Left ventricle myocardium inferior (tissue), 1 donor: ENCODE measurements at places on chromosomes 16 and 17. TPM values are rescaled to one million over a fixed set of nuclear protein-coding genes. Genes with fewer than 3 reads are reported as not detected.

DNA sequence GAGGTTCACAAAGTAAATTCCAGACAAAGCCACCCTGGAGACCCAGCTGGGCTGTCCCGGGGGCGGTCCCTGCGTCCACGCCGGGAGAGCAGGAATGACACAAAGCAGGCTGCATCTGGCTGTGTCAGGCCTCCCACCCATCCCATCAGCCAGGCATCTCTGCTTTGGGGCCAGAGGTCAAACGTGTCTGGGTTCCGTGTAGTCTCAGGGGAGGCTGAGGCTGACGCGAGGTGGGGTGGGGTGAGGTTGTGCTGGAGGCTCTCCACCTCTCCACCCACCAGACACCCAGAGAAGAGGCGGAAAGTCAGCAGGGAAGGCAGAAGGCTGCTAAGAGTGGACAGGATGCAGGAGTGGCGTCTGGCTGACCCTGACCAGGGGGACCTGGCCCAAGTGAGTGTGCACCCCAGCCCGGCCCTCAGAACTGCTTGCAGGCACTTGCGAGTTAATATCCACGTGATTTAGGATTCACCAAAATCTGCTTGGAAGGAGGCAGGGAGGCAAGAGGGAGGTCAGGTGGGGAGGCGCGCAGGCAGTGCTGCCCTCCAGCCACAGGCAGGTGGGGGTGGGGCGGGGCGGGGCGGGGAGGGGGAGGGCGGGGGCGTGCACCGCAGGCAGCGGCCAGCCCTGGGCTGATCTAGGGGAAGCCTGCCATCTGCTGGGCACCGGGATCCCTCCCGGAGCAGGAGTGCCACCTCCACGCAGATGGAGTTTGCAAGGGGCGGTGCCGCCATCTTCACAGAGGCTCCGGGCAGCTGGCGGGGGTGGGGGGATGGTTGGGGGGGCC is 44.3 kb downstream of the TBC1D16 start:
- DNase-seq = peak; percentile 83

GRCh38 chr17:795276-795675 is 13.1 kb downstream of the MRM3 start:
- DNase-seq = no peak

- peak; percentile 72 for DNase-seq
Measured at GRCh38 chr16:49698931-49699840, 156.7 kb downstream of the ZNF423 start.

- no peak for DNase-seq
Measured at GRCh38 chr16:61617219-61617783, 418.9 kb downstream of the CDH8 start.

- DNase-seq = peak; percentile 87
Measured at GRCh38 chr17:7557775-7558543, 591 bp upstream of the TNFSF13 start.

GRCh38 chr16:73756289-73757178 is 540.1 kb upstream of the PSMD7 start:
- no peak for DNase-seq

DNA sequence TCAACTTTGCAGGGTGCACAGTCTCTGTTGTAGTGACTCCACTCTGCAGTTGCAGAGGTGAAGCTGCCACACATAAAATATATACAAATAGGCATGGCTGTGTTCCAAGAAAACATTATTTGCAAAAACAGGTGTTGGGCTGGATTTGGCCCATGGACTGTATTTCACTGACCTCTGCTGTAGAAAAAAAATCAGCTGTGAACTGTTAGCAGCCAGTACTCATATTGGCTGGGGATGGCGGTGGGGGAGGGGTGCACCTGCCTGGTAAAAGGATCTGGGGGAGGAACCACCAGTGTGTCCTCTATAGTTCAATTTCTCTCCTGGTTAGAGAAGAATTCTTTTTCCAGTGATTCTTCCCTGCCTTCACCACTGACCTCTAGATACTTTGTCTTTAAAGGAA is 50.0 kb downstream of the SHISA9 start:
- no peak for DNase-seq

DNA sequence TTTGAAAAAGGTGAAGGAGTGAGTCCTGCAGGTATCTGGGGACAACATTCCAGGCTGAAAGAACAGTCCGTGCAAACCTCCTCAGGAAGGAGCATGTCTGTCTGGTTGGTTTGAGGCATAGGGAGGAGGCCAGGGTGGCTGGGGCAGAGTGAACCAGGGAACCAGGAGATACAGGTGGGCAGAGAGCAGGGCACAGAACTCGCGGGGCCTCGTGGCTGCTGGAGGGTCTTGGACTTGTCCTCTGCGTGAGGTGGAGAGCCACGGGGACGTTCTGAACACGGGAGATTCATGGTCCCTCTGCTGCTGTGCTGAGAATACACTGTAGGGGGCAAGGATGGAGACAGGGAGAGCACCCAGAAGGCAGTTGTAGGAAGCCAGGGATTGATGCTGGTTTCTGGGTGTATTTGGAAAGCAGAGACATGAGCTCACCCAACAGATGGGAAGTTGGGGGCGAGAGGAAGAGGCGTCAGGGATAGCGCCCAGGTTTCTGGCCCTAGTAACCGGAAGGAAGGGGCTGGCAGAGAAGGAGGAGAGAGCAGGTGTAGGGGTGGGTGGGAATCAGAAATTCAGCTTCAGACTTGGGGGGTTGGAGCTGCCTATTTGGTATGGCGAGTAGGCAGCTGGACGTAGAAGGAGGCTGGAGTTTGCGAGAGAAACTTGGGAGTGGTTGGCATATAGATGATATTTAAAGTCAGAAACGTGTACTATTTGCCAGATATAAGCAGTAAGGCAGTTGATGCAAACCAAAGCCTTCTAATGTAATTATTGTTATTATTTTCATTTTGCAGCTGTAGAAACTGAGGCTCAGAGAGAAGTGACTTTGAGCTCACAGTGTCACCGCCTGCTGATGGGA is at the start of gene CCL17:
Gene CCL17 (plus strand): TSS at position 803 of the 853 bp plus-strand sequence. CDS start 9,166 bp downstream, outside the sequence.
- no peak for DNase-seq

DNA sequence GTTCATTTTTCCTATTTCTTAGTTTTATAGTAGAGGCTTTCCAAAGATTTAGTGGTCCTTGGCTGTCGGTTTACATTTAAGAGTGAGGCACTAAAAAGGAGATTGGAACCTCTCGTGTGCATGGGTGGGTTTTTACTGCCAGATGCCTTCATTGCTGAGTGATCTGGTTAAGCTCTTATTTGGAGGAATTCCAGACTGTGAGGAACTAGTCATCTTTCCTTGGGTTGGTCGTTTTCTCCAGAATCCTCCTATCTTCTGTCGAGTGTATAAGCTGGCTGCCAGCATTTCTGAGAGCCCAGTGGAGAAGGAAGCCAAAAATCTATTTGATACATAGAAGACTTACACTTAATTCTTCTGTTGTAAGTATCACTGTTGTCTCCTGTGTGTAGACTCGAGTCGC is 22.6 kb downstream of the IST1 start:
- no peak for DNase-seq

GRCh38 chr16:61382435-61382834 is 653.8 kb downstream of the CDH8 start:
- no peak for DNase-seq

GRCh38 chr16:23609929-23610328 is 13.8 kb upstream of the NDUFAB1 start:
- no peak for DNase-seq

DNA sequence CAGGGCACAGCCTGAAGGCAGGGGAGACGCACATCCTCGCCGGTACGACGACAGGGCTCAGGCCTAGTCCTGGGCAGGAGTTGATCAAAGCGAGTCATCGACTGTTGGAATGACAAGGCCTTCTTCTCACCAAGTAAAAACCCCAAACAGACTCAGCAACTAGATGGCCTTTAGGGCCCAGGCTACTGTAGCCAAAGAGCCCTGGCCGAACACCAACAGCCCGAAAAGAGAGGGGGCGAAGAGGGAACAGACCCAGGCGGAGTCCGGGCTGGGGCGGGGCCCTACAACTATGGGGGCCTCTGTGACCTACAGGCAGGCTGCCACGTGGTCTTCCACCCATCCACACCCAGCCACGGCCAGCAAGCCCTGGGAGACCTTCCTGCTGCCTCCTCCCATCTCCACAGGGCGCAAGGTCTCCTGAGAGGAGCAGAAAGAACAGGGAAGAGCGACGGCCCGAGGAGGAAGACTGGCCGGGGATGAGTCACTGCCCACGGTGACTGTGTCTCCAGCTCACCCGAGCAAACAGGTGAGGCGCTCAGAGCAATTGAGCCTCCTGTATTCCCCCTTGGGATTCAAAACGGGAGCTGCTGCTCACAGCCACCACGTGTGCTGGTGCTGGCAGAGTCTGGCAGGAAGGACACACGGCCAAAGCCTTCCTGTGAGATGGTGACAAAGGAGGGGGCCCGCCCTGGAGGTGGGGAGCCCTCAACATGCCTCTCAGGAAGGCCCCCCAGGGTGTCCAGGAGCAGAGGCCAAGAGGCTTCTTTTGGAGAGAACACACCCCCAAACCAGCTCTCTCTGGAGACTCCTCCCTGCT is 17.7 kb downstream of the SLC16A3 start:
- no peak for DNase-seq

DNA sequence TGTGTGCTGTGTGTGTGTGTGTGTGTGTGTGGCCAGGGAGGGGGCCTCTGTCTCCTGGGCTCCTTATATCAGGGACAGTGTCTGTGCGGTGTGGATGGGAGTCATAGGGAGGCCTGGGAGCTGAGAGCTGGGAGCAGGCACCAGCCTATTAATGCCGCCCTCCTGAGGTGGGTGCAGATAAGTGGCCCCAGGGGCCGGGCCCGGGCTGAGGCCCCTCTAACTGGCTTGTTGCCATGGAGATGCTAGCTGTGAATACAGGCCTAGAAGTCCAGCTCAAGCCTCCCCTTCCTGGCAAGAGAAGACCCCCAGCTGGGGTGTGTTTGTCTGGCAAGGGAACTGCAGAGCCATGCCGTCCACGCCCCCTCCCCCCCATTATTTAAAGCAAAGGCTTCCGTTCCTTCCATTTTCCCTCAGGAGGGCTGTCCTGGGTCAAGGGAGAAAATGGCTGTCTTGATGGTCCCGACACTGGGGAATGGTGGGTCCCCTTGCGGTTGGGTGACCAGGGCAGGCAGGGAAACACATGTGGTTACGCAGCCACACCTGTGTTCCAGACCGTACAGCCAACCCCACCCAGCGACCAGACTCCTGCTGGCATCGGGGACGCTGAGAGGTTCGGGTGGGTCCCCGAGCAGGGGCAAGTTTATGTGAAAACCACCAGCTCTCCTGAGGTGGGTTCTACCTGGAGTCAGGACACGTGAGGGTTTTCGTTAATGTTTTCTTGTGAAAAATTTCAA is 141.1 kb downstream of the MRM1 start:
- DNase-seq = no peak

DNA sequence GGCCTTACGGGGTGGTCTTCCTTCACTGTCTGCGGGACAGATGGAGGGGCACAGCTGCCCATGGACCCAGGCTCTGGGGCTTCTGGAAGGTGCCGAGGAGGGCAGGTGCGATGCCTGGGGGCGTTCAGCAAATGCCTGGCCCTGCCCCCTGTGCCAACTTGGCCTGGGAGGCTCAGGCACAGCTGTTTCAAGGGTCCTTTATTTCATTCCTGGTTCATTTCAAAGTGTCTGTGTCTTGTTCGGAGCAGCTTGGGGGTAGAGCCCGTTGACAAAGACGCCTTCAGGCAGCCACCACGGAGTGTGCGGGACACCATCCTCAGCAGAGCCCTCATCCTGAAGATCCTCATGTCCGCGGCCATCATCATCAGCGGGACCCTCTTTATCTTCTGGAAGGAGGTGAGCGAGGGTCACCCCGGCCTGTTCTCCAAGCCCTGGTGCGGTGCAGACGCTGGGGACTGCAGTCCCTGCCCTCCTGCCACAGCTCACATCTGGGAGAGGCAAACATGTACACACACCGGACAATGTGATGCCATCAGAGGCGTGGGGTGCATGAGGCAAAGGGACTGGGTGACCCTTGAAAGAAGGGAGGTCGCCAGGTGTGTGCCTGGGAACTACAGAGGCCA is 43.9 kb downstream of the MEAK7 start:
- DNase-seq = no peak

GRCh38 chr17:73402466-73402865 is 90.7 kb upstream of the CDC42EP4 start:
- no peak for DNase-seq

DNA sequence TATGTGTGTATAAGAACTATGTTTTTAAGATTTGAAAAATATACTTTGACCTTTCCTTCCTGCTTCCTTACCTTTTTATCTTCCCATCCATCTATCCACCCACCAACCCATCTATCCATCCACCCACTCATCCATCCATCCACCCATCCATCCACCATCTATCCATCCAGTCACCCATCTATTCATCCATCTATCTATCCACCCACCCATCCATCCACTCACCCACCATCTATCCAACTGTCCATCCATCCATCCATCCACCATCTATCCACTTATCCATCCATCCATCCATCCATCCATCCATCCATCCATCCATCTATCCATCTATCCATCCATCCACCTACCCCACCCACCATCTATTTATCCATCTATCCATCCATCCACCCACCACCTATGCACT is 12.4 kb downstream of the CBFA2T3 start:
- DNase-seq = no peak

DNA sequence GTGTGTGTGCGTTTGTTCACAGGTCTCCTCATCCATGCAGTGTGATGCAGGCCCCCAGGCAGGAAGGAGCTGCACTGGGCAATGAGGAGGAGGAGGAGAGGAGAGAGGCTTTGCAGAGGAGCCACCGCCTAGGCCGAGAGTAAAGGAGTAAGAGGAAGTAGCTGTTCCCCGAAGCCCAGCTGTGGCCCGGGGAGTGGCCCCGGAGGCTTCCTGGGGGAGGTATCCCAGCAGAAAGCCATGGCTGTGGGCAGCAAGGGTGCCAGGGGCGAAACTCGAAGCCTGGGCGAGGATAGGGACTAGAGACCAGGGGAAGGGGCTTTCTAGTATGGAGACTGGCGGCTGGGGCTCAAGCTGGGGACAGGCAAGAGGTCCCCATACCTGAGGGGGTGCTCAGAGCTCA is 12.2 kb downstream of the C16orf95 start:
- DNase-seq = no peak

GRCh38 chr17:32659419-32659842 is 172.6 kb downstream of the CDK5R1 start:
- peak; percentile 65 for DNase-seq

DNA sequence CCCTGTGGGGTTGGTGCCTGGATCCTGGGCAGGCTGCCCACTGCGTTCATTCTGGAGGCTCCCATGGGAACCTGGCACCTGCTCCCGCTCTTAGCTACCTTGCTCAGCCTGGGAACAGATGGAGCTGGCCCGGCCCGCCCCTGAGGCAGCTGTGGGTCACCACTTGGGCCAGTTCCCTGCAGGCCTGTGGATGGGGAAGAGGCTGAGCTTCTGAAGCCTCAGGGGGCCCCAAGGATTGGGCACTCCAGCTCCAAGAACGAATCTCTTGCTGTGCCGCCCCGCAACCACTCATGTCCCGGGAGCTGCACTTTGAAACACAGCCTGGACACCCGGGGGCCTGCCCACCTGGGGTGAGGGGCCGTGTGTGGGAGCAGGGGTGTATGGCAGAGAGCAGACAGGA is 37.7 kb downstream of the BAHCC1 start:
- DNase-seq = no peak

Gene RPL27
- total RNA-seq = 759 TPM

Gene SLC35G6
- total RNA-seq = not detected

Gene CLEC19A
- not detected for total RNA-seq

Gene NPB
- total RNA-seq = 0.19 TPM

Gene C17orf100
- total RNA-seq = 0.69 TPM

Gene CCL23
- not detected for total RNA-seq

Gene TP53I13
- total RNA-seq = 37.2 TPM

Gene MEIOC
- not detected for total RNA-seq

Gene HOXB4
- 0.25 TPM for total RNA-seq

Gene SLC16A6
- 0.08 TPM for total RNA-seq

Gene ADAD2
- total RNA-seq = 0.52 TPM

Gene LITAFD
- not detected for total RNA-seq

Gene RPRML
- total RNA-seq = not detected

Gene SLC22A31
- not detected for total RNA-seq
